Fibroblast of gingiva (primary cell): ENCODE measurements at places on chromosomes 11 and 22.
A peak's percentile ranks its signal among the peaks of the same experiment; 100 is the strongest.

- DNase-seq: no peak
Measured at GRCh38 chr11:116651737-116652237, 121.0 kb downstream of the BUD13 start.

GRCh38 chr11:122213171-122213570 is 97.2 kb upstream of the BLID start:
- no peak for DNase-seq

GRCh38 chr11:1924646-1925372 is 5.3 kb downstream of the TNNT3 start:
- no peak for DNase-seq

- no peak for DNase-seq
Measured at GRCh38 chr11:92425127-92425526, 200.5 kb downstream of the FAT3 start.

DNA sequence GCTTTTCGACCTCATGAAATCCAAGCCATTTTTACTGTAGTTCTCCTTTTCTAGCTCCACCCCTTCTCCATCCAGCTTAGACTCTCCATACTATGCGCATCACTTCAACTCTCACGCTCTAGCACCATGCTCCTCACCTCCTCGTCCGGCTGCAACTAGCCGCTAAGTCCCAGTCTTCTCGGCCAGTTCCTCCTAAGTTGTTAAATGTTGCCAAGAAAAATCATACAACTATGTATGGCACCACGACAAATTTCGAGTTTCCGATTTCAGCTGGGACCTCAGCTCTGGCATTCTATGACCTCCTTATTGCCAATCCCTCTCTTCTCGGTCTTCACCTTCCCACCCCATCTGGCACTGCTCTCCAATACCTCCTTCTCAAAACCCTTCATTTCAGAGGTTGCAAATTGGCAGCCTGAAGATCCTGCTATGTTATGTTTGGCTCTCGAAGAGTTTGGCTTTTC is 1.0 kb downstream of the ZNF70 start:
- DNase-seq: peak; percentile 34

GRCh38 chr22:33715237-33715985 is 204.9 kb downstream of the LARGE1 start:
- DNase-seq: no peak

- DNase-seq: peak; percentile 99
Measured at GRCh38 chr11:9905960-9906791, 242.3 kb downstream of the SWAP70 start.

GRCh38 chr11:31325160-31325559 is 44.4 kb downstream of the DCDC1 start:
- peak; percentile 76 for DNase-seq

DNA sequence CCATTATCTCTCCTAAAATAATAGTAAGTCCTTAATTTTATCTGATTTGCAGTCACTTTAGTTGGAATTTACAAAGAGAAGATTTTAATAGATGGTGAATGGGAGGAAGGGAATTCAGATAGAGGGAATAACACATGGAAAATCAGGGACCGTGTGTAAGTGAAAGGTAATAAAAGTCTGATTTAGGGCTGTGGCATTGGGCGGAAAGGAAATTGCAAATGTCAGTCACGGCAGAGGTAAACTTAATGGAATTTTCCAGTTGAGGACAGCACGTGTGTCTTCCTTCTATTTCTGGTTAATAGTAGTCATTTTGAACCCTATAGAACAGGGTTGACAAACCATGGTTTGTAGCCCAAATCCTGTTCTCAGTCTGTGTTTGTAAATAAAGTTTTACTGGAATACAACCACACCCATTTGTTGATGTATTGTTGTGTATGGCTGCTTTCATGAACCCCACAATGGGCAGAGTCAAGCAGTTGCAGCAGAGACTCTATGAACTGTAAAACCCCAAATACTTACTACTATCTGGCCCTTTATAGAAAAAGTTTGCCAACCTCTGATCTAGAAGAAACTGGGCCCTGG is 34.1 kb downstream of the PACS1 start:
- no peak for DNase-seq

DNA sequence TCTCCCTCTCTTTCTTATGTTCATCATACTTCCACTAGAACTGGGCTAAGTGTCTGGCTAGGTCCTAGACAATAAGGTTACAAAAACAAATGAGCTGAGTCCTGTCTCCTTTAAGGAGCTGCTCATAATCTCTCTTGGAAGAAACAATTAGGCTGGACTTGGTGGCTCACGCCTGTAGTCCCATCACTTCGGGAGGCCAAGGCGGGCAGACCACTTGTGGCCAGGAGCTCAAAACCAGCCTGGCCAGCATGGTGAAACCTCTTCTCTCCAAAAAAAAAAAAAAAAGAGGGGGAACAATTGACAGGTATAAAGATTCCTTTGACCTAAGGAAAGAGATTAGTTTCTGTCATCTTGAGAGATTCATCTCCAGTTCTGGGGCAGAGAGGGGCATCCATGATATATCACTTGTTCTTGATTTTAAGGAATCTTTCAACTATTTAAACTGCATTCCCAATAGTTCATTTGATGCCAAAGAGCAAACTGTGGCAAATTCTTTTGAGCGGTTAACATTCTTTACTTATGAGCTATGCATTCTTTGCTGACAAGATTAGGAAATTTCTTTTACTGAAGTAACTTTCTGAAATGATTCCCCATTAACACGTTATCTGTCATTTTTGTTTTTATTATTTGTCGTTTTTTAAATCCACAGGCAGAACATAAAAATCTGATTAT is 125.5 kb downstream of the C11orf87 start:
- peak; percentile 30 for DNase-seq

DNA sequence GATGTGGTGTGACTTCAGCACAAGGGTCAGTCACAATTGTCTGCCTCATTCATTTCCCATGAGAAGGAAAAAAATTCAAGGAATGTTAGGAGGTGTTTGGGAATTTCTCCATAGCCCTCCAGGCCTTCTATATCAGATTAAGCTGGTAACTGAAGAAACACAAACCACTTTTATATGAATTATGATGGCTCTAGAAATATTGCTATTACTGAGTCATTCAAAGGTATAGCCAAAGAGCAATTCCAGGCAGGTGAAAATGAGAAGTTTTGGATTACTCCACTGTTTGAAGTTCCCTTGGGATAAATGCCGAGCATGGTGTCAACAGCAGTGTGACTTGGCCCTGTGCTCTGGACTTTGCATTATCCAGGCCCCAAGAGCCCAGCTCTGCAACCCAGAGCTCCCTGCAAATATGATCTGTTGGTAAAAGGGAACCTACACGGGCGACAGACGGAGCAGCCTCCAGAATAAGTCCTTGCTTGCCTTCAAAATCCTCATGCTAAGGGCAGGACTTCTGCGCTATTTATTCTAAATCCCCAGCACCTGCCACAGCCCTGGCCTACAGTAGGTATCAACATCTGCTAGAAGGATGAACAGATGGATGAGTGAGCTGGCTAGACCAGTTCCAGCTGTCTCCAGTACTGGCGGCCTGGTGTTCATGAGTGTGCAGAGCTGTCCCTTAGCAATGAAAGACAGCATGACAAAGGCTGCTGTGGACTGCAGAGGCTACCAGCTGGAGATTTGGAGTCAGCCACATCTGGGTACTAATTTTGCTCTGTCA is 67.5 kb upstream of the ZBED5 start:
- no peak for DNase-seq

GRCh38 chr11:122661182-122661945 is 5.8 kb downstream of the UBASH3B start:
- DNase-seq: peak; percentile 82

- no peak for DNase-seq
Measured at GRCh38 chr11:89583580-89583979, 92.4 kb upstream of the NOX4 start.

DNA sequence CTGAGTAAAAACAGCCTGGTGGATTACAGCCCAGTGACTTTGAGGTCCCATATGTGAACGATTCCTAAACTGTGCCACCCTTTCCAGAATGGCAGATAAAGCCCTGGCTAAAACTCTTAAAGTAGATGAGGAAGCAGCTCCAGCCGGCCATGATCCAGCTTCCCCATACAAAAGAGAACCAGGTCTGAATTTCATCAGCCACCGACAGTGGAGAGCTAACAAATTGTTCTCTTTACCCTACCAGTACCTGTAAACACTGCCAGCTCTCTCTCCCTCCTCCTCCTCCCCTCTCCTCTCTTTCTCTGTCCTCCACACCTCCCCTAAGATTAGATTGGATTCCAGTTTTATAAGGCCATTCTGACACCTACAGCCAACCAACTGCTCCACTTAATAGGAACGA is 176.9 kb downstream of the DSCAML1 start:
- no peak for DNase-seq

DNA sequence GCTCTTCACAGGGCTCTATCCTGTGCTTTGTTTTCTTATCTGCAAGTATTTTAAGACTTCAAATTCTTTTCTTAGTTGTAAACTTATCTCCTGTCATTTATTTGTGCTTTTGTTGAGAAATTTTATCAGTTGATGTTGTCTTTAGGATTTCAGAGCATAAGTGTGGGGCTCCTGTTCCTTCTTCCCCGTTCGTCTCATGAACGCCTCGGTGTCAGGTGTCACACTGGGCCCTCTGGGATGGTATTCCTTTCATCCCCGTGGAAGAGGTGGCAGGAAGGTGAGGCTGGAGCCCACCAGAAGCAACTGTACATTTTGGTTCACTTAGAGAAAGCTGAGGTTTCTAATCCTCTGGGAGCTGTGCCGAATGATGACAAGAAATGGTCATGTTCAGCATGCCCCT is 17.9 kb downstream of the NADSYN1 start:
- no peak for DNase-seq

DNA sequence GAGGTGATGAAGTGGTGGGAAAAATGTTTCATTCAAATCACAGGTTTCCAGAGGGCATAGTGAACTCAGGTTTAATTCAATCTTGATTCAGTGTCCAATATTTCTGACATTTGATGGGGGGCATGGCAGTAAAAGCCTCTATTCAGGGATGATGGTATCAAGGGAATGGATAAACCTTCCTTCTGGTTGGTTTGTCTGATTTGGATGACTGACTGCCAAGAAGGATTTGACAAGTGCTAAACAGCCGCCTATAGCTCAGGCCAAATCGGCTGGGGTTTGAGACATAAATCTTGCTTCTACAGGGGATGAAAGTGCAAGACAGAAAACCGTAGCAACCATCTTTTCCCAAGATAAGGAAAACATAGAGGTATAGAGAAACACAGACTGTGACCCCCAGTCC is 121.8 kb upstream of the C11orf87 start:
- no peak for DNase-seq

- DNase-seq: no peak
Measured at GRCh38 chr11:133710681-133711240, 134.6 kb downstream of the SPATA19 start.

GRCh38 chr11:61966734-61967115 is 709 bp downstream of the FTH1 start:
- DNase-seq: no peak

GRCh38 chr22:22720201-22720723 is 75.8 kb downstream of the GGTLC2 start:
- peak; percentile 59 for DNase-seq

DNA sequence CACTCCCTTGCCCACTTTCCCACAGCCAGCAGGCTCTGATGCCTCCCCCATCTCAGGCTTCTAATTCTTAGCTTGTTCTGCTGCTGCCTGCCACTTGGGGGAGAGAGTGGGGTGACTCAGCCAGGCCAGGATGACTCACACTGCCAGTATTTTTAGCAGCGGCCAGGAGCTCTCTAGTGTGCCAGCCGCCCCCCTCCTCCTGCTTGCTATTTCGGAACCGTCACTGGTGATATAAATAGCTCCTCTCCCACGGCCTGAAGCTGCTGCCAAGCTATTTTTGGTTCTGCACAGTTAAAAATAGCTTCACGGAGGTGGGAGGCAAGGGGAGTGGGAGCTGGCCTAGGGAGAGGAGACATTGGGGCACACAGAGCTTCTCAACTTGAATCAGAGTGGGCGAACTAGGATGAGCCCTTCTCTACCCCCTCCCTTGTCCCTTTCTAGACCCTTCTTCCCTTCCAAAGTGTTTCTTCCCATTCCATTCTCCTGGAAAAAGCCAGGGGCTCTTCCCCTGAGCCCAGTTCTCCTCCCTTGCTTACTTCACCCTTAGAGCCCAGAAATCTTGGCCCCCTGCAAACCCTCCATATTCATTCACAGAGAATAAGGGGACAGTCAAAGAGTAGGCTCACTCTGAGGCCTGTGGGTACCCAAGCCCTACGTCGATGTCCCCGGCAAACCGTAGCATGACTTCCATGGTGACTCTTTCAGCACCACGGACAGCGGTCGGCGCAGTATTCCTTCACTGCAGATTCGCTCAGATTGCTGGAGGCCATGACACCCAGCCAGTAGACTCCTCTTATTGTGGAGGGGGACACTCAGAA is 2.5 kb upstream of the NPAS4 start:
- peak; percentile 95 for DNase-seq

DNA sequence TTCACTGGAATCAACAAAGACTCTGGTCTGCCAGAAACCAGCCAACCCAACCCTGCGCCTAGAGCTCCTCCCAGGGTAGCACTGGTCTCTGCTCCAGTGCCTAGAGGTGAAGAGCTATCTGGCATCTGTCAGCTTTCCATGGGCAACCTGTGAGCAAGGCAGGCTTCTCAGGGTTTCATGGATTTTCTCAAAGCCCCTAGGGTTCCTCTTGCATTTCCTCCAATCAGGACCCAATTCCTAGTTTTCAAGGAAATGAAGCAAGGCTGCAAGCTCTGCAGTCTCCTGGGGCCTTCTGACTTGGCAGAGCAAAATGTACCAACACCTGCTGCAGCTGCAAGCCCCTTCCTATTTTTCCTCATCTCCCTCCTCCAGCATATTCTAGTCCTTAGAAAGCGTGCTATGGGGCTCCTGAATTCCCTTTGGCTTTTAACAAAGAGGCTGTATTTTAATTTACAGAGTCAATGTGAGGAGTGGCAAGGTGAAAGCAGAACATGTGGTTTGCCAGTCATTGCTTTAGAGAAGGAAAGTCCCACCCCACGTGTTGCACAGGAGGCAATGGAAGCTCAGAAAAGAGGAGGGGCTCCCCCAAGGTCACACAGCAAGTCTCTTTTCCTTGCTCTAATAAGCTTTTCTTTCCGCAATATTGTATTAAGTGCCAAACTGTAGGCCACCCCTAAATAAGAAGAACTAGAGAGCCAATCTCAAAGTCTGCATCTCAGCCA is 33.0 kb upstream of the RIC3 start:
- DNase-seq: no peak

GRCh38 chr11:70501051-70501901 is 102.9 kb downstream of the CTTN start:
- no peak for DNase-seq

GRCh38 chr11:78706551-78706950 is 131.9 kb upstream of the NARS2 start:
- no peak for DNase-seq

DNA sequence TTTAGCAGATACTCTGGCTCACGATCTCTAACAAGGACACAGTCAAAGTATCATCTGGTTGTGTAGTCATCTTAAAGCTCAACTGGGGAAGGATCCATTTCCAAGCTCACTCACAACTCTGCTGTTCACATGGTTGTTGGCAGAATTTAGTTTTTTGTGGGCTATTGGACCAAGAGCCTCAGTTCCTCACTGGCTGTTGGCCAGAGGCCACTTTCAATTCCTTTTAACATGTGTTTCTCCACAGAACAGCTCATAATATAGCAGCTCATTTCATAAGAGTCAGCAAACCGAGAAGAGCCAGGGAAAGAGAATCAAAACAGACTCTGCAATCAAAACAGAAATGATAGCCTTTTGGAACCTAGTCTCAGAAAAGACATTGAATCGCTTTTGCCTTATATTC is 22.6 kb downstream of the IZUMO1R start:
- no peak for DNase-seq

GRCh38 chr11:86313793-86314192 is 11.8 kb downstream of the HIKESHI start:
- DNase-seq: no peak

- no peak for DNase-seq
Measured at GRCh38 chr11:72297828-72298227, 53.9 kb upstream of the PHOX2A start.

- peak; percentile 78 for DNase-seq
Measured at GRCh38 chr11:6992026-6992425, 28.1 kb downstream of the ZNF214 start.
